Large intestine (tissue), 12 donors: ENCODE measurements at places on chromosomes 3 and 15.
A peak's percentile ranks its signal among the peaks of the same experiment; 100 is the strongest.

DNA sequence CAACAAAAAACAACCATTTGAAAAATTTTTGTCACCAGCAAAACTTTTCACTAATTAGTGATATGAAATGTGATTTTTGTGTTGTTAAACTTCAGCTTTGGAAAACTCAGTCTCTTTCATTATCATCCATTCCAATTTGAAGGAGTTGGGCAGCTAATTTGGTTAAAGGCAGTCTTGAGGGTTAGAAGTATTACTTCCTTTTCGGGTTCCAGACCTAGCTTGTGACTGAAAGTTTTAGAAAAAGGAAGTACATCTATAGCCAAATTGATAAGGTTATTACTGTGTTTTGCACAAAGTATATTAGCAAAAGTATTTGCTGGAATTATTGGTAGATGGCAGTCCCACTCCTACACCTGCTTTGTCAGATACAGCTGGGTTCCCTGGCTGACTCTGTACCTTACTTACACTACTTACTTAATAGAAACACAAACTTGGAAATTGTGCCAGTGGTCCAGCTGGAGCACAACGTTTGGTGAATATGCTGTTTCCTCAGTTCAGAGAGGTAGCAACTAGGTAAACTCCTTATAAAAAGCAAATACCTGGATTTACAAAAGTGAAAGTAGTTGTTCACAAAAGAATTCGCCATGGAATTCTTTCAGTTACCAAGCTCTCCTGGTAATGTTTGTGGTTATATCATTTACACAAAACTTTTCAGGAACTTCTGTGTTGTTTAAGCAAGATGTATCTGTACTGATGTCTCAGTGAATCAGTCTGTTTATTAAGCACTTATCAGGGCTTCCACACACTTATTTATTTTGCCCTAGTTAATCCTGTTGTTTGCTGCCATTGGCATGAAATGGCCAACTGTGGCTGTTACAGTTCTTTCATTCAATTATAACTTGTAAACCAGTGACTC lies 31.6 kb downstream of the TIPARP start:
- no peak for DNase-seq

DNA sequence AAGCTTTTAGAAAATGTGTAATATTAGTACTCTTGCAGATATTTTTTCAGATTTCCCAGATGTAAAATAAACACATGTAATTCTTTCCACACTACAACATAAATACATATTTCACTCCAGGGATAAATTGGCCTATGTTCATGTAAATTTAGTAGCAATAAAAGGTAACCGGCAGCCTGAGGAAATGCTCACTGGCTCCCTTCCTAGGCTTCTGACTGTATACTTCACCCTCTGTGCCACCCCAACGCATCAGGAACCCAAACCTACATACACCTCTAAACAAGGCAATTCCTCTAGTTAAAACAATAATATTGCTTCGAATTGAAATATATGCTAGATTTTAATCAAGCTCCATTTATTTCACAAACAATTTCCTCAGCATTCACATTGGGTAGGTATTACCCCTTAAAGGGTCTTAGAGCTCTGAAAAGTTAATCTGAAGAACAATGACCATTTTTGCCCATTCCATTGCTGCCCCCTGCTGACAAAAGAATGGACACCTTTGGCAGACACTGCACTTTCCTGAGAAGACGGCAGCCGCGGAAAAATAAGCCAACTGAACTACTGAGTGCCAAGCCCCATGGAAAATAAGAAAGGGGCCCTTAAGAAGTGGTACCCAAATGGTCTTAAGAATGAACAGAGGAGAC lies 212.5 kb downstream of the OSBPL10 start:
- peak; percentile 19 for DNase-seq

- peak; percentile 11 for DNase-seq
Observed at GRCh38 chr3:136544532-136544931, 207.6 kb downstream of the STAG1 start.

GRCh38 chr3:113736548-113737089 lies 9.4 kb downstream of the NAA50 start:
- DNase-seq, result peak; percentile 20
